ENCODE measurements at places on chromosomes 1 and 21.

DNA sequence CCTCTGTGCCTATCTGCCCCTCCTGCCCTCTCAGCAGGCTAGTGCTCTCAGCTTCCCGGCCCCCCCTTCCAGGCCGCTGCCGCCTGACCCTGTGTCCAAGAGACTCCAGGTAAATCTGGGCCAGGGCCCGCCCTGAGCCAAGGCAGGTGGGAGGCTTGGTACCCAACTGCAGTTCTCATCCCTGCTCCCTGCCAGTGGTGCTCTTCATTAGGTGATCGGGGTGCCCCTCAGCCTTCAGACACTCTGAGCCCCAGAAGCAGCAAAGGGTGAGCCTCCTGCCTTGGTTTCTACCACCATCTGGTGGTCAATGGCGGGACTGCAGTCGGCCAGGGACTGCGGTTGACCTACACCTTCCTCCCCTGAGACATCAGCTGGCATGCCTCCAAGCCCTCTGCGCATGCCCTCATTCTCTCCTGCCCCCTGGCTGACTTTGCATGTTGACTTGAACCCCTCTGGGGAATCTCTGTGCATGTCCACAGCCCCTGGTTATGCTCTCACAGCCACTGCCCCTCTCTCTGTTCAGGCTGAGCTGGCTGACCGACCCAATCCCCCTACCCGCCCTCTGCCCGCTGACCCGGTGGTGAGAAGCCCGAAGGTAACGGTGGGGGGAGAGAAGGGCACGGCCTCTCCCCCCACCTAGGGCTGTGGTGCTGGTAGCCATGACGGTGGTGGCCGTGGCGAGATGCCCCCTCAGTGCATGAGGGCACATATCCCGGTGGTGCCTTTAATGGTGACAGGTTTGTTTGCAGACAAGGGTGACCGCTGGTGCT lies 2.0 kb upstream of the EFNA4 start:
- DNase-seq, result peak; percentile 91

DNA sequence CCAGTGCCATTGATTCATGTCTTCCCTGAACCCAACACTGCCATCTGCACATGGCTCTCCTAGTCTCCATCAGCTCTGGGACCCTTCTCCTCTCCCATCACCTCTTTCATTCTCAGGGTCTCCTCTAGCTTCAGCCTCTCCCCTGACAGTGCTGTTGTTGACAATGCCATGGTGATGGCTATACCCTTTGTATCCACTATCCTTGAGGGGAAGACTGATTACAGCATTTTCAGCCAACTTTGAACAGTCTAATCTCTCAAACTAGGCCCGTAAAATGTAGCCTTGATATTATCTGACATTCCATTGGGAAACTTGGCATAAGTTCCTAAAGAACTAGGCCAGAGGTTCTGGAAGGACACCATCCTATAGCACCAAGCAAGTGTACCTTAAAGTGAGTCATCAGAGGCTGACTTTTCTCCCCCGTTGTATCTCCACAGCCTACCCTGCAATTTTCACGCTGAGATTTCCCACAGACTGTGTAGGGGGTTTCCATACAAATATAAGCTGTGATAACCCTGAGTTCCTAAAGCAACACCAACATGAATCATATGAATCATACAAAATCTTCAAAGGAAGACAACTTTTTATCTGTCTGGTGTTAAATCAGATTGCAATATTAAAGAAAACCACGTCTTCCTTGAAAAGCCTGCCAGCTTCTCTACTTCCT lies 5.8 kb downstream of the HAO2 start:
- no peak for DNase-seq

DNA sequence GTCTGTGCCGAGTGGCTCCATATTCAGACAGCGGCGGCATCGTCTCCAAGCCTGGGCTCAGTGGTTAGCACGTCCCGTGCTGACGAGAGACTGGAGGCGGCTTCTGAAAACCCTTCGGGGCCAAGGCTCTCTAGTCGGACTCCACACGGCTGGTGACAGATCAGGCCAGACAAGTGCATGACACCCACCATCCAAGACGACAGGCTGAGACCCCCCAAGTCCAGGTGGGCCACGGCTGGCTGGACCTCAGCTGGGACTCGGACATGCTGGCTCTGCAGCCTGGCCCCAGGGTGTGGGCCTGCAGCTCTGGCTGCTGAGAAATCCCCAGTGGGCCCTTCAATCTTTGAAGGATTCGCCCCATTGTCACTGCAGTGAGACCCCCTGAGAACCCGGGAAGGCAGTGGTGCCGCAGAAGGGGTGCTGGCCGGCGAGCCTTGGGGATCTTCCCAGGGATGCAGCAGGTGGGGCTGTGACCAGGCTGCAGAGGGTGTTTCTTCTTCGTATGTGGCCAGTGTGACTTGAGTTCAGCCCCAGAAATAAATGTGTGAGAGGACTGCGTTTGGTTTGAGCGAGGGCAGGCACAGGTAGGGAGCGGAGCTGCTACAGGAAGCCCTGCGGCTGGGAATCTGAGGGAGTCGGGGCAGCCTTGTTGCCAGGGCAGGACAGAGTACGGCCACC lies 15.9 kb upstream of the SLC19A1 start:
- DNase-seq, result no peak

DNA sequence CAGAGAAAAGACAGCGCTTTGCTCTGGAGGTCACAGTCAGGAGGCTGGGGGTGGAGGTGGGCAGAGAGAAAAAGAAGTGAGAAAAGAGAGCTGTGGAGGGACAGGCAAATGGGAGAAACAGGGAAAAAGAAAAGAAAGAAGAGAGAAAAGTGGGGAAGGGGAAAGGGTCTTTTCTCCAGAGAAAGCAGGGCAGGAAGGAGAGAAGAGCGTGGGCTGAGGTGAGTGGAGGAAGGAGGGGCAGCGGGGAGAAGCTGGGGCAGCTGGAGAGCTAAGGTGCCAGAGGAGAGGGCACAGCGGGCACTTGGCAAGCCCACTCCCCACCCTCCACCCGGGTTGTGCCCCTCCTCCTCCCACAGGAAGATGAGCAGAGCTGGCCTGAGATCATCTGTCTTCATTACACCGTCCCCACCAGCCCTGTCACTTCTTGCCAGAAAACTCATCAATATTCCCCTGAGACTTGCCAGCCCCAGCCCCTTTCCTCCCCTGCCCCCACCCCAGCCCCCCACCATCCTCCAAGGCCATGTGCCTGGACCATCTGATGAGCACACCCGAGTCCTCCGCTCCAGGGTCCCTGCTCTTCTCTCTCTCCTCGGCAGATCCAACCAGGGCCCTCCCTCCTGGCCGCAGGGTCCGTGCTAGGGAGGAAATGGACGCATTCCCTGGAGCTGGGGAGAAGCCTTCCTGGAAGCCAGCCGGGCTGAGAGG lies 17.0 kb upstream of the BLACAT1 start:
- no peak for DNase-seq

- DNase-seq, result peak; percentile 22
Observed at GRCh38 chr21:43864962-43865539, at the start of gene AGPAT3. TSS of gene AGPAT3 (plus strand) at chr21:43865223. CDS start at chr21:43959682, 94,459 bp downstream.

Data from stimulated activated CD8-positive, alpha-beta memory T cell treated with anti-CD3 and anti-CD28 coated beads, Interleukin-2, amount 100 ng/mL, for 1 hour (primary cell).